Stimulated activated CD4-positive, alpha-beta T cell treated with anti-CD3 and anti-CD28 coated beads, Interleukin-1b, Interleukin-23, amount 100 ng/mL, for 1 hour (primary cell): ENCODE measurements at places on chromosomes 1 and 21.

GRCh38 chr1:44034976-44035716 lies 3.9 kb upstream of the SLC6A9 start:
- no peak for DNase-seq

GRCh38 chr1:34018285-34018684 lies 146.7 kb downstream of the CSMD2 start:
- no peak for DNase-seq

- no peak for DNase-seq
Observed at GRCh38 chr1:57304591-57304990, 119.3 kb downstream of the DAB1 start.

- DNase-seq = no peak
Observed at GRCh38 chr1:230509281-230509977, 83.3 kb upstream of the PGBD5 start.

- no peak for DNase-seq
Observed at GRCh38 chr1:90074566-90074965, 79.7 kb downstream of the ZNF326 start.

DNA sequence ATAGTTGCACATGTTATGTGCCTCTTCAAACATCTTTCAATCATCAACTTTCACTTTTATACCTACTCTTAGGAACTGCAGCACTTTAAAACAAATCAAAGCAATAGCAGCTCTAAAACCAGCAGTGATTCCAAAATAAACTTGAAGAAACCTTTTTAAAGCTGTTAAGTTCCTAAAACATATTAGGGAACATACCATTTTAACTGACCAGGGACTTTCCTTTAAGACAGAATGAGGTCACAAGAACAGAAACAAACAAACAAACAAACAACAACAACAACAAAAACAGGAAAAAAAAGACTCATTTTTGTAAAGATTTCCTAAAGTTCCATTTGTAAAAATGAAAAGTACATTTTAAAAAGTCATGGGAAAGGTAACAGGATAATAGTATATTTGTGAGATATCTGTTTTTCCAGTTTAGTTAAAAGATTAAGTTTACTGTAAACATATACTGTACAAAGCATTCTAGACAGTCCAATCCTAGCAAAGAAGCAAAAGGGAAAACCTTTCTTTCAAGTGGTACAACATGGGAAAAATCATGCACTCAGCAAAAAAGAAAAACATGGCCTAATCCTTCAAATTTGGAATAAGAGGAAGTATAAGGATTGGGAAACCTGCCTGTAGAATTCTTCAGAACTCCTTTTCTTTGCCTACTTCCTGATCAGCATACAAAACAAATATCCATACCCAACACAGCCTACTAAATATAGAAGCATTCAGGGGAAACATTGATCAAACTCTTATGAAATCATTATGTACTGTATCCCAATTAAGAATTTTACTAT lies 45.5 kb downstream of the EPS15 start:
- DNase-seq = no peak

DNA sequence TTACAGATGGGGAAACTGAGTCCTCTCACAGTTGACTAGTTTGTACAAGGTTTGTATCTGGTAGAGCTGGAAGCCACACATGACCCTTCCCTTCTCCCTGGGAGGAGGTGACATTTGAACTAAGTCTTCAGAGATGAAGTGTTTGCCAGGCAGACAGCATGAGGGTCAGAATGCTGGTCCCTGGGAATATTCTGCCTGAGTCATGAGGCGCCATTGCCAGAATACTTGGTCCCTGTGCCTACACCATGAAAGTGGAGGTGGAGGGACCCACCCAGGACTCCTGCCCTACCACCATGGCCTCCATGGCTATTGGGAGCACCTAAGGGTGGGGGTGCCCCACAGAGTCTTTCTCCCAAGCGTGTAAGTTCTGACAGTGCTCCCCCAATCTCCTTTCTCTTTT lies 7.0 kb downstream of the RPS6KA1 start:
- no peak for DNase-seq

- DNase-seq = no peak
Observed at GRCh38 chr1:112143871-112144441, 154.5 kb upstream of the KCND3 start.

- DNase-seq = no peak
Observed at GRCh38 chr1:187985897-187986654, 1157.3 kb downstream of the PLA2G4A start.

GRCh38 chr1:186957314-186957713 lies 128.6 kb downstream of the PLA2G4A start:
- DNase-seq = no peak

GRCh38 chr21:40929833-40930232 lies 82.9 kb upstream of the DSCAM start:
- DNase-seq = no peak

- no peak for DNase-seq
Observed at GRCh38 chr1:206503591-206504362, 3.6 kb upstream of the RASSF5 start.

DNA sequence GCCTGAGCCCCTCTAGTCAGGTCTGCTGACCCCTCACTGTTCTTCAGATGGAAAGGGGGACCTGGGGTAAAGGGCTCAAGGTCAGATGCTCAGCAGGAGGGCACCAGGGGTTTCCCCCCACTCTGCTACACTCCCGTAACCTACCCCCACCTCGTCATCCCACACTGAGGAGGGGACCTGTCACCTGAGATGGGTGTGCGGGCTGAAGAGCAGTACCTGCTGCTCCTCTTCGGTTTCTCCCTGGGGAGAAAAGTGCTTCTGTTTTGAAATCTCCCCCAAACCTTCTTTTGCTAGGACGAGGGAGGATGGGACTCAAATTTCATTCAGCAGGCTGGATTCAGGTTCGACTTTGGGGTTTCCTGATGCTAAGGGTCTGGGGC lies 65.2 kb downstream of the SYT2 start:
- DNase-seq = no peak

- no peak for DNase-seq
Observed at GRCh38 chr1:206420471-206420870, 49.8 kb upstream of the IKBKE start.

GRCh38 chr1:156480411-156481192 lies 20.0 kb downstream of the MEF2D start:
- DNase-seq = peak; percentile 62

- DNase-seq = no peak
Observed at GRCh38 chr1:48227165-48228013, 4.9 kb downstream of the SLC5A9 start.

GRCh38 chr1:202710070-202711045 lies at the start of gene SYT2:
Gene SYT2, minus strand, starts transcription at chr1:202710454. Its CDS starts 104,682 bp downstream, at chr1:202605772.
- DNase-seq = no peak

- no peak for DNase-seq
Observed at GRCh38 chr1:17119076-17119772, at the start of gene PADI2. Gene PADI2, minus strand, starts transcription at chr1:17119451. Its CDS starts 80 bp downstream, at chr1:17119371.

- no peak for DNase-seq
Observed at GRCh38 chr1:167476061-167476460, 42.3 kb downstream of the CD247 start.

- DNase-seq = no peak
Observed at GRCh38 chr21:46003575-46004007, 22.0 kb downstream of the COL6A1 start.

GRCh38 chr21:25977068-25977611 lies 193.4 kb downstream of the APP start:
- DNase-seq = no peak
